MCF 10A (cell line): ENCODE measurements at places on chromosomes 12 and 14. TPM values are rescaled to one million over a fixed set of nuclear protein-coding genes. Genes with fewer than 3 reads are reported as not detected.

The KDM2B gene
- 15.5 and 19.5 TPM in 2 replicates for total RNA-seq

The RFLNA gene
- not detected in 2 replicates for total RNA-seq

The ZNF664 gene
- 123 and 141 TPM in 2 replicates for total RNA-seq

The RIMBP2 gene
- not detected in 2 replicates for total RNA-seq

The IL26 gene
- total RNA-seq: not detected in 2 replicates

The FLRT2 gene
- total RNA-seq: 153 and 204 TPM in 2 replicates

The ATP5F1B gene
- total RNA-seq: 719 and 909 TPM in 2 replicates

The BICDL1 gene
- 18.4 and 20.7 TPM in 2 replicates for total RNA-seq

- H3K4me3 ChIP-seq: peak overlapping the region; percentile 94
- no peaks in the 10 kb centered on the region for H3K27me3 ChIP-seq
- peak overlapping the region; percentile 98 for H3K27ac ChIP-seq
- H3K4me1 ChIP-seq: peaks cover 23% of the 10 kb centered on the region
- peak; percentile 81 for DNase-seq
These were observed 1.5 kb downstream of the PRKCH start for GRCh38 chr14:61322799-61323290.

- H3K27ac ChIP-seq: no peak overlapping the region
- peaks cover 6% of the 10 kb centered on the region for H3K36me3 ChIP-seq
- H3K27me3 ChIP-seq: no peaks in the 10 kb centered on the region
- no peak overlapping the region for H3K4me3 ChIP-seq
- DNase-seq: no peak
These were observed 40.1 kb downstream of the GALNT4 start for GRCh38 chr12:89484470-89484869.

DNA sequence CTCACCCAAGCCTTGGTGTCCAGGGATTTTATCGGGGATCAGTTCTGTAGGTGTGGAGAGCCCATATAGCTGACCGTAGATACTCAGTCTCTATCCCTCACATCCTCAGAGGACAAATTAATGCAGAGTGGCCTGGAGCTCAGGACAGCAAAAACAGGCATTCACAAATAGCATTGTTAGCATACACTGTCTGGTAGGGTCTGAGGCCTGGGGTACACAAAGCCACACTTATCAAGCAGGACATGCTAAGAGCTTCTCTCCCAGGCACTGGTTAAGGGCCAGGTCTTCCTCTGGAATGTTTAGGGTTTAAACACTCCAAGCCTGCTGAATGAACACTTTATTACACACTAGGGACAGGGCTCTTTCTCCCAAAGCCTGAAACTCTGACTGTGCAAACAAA, 253.2 kb downstream of the NEDD1 start:
- H3K4me3 ChIP-seq: no peak overlapping the region
- no peaks in the 10 kb centered on the region for H3K36me3 ChIP-seq
- H3K27me3 ChIP-seq: no peaks in the 10 kb centered on the region
- no peak overlapping the region for H3K27ac ChIP-seq
- no peaks in the 10 kb centered on the region for H3K4me1 ChIP-seq
- no peak for DNase-seq

DNA sequence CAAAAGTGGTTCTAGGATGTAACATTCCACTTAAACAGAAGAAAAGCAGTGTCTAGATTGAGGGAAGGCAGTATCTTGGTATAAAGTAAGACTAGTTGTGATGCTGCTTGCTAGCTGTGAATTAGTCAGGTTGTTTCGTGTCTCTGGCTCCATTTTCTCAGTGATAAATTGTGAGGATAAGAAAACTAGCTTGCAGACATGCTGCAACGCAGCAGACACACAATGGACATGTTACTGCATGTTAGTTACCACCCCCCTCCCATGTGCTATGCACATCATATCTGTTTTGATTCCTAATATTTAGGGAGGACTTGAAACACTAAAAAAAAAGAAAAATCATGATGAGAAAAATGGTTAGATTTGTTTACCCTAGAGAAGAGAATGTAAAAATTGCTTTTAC, 2.9 kb downstream of the CCNK start:
- H3K27me3 ChIP-seq: no peaks in the 10 kb centered on the region
- peak overlapping the region; percentile 67 for H3K27ac ChIP-seq
- peaks cover 39% of the 10 kb centered on the region for H3K4me1 ChIP-seq
- peaks cover 16% of the 10 kb centered on the region for H3K36me3 ChIP-seq
- DNase-seq: peak; percentile 18

GRCh38 chr12:82326905-82327503, 31.2 kb downstream of the CCDC59 start:
- no peaks in the 10 kb centered on the region for H3K36me3 ChIP-seq
- H3K27me3 ChIP-seq: no peaks in the 10 kb centered on the region
- no peak overlapping the region for H3K27ac ChIP-seq
- no peaks in the 10 kb centered on the region for H3K4me1 ChIP-seq
- H3K4me3 ChIP-seq: no peak overlapping the region

GRCh38 chr12:95002754-95003153, 743 bp downstream of the NDUFA12 start:
- peak overlapping the region; percentile 94 for H3K4me3 ChIP-seq
- peaks cover 14% of the 10 kb centered on the region for H3K4me1 ChIP-seq
- H3K36me3 ChIP-seq: peaks cover 9% of the 10 kb centered on the region
- DNase-seq: no peak

DNA sequence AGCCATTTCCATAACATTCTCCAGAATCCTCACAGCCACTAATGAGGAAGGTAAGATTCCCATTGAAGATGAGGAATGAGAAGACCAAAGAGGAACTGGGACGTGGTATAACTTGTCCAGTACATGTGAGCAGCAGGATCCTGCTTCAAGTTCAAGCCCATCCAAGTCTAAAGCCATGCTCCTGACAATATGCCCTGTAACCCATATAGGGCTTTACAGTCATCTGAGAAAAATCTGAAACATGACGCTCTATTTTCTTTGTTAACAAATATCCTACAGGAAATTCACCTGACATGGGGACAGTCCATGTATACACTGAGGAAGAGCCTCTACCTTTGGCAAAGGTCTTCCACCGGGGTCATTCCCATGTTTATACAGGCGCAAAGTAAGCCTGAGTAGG, 3.1 kb upstream of the ACTR6 start:
- no peak overlapping the region for H3K4me3 ChIP-seq
- H3K4me1 ChIP-seq: peaks cover 10% of the 10 kb centered on the region
- DNase-seq: no peak
- peaks cover 13% of the 10 kb centered on the region for H3K36me3 ChIP-seq
- no peaks in the 10 kb centered on the region for H3K27me3 ChIP-seq
